ENCODE measurements at places on chromosomes 5 and 9. TPM values are rescaled to one million over a fixed set of nuclear protein-coding genes. Genes with fewer than 3 reads are reported as not detected.

The C9orf50 gene
- total RNA-seq, result not detected

The CCDC180 gene
- 8.6 TPM for total RNA-seq

The STRBP gene
- total RNA-seq, result 137 TPM

GRCh38 chr9:128285033-128285784 lies 9.1 kb downstream of the SWI5 start:
- no peaks in the 10 kb centered on the region for H3K36me3 ChIP-seq
- H3K4me3 ChIP-seq, result no peak overlapping the region
- no peaks in the 10 kb centered on the region for H3K4me1 ChIP-seq
- DNase-seq, result no peak

DNA sequence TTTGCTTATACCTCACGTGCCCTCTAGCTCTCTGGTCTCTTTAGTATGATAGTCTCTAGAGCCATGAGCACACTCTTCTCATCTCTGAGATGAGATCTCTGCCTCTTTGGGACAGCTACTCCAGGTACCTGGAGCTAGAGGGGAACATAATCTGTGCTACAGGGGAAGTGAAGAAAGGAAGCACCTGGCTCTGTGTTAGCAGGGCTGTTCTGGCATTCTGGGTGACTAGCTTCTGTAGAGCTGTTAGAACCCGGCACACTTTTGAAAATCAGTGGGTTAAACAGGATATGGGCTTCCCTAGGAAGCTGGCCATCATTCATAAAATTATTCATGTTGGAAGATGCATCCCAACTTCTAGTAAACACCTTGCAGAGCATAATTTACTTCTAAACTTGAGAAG lies 224.8 kb downstream of the MCTP1 start:
- H3K36me3 ChIP-seq, result no peaks in the 10 kb centered on the region
- no peaks in the 10 kb centered on the region for H3K4me1 ChIP-seq
- DNase-seq, result no peak
- H3K4me3 ChIP-seq, result no peak overlapping the region
- no peak overlapping the region for H3K27ac ChIP-seq

GRCh38 chr5:125891061-125891725 lies 532.0 kb upstream of the GRAMD2B start:
- H3K4me1 ChIP-seq, result no peaks in the 10 kb centered on the region
- H3K36me3 ChIP-seq, result no peaks in the 10 kb centered on the region
- no peak for DNase-seq
- H3K27ac ChIP-seq, result no peak overlapping the region

DNA sequence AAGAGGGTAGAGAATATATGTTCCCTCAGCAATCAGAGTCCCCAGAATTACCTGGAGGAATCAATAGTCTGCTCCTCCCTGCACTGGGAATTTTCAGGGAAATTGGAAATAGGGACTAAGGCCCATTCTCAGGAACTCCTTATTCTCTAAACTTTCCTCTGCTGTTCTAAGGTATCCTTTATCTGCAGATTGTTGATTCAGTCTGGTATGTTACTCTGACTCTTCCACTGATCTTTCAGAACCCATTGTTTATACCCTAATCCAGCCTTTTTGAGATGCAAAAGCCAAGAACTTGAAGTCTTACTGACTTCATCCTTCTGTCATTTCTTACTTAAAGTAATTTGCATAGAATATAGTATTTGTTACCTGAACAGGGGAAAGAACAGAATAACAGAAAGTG lies 143.5 kb upstream of the PPP1R2B start:
- no peaks in the 10 kb centered on the region for H3K36me3 ChIP-seq
- no peak overlapping the region for H3K4me3 ChIP-seq
- H3K4me1 ChIP-seq, result no peaks in the 10 kb centered on the region
- H3K27me3 ChIP-seq, result no peaks in the 10 kb centered on the region
- H3K27ac ChIP-seq, result no peak overlapping the region

DNA sequence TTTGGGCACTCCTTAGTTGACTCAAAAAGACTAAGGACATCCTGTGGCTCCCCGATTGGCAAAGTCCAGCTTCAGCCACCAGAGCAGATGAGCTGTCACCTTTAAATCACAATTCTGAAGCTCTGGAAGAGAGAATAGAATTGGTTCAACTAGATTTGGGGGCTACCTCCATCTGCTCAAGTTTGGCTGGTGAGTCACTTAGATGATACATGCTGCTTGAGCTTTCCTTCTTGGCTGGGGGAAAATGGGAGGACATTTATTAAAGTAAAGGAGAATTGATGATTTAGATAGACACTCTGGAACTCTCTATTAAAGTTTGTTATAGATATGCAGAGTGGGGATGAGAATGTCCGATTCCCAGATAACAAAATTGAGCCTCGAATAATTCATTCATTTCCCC lies 30.0 kb upstream of the GRIA1 start:
- no peaks in the 10 kb centered on the region for H3K27me3 ChIP-seq
- H3K36me3 ChIP-seq, result no peaks in the 10 kb centered on the region
- no peaks in the 10 kb centered on the region for H3K4me1 ChIP-seq
- H3K4me3 ChIP-seq, result no peak overlapping the region
- DNase-seq, result no peak
- no peak overlapping the region for H3K27ac ChIP-seq
